T-helper 17 cell (primary cell): ENCODE measurements at places on chromosomes 7 and 10.

DNA sequence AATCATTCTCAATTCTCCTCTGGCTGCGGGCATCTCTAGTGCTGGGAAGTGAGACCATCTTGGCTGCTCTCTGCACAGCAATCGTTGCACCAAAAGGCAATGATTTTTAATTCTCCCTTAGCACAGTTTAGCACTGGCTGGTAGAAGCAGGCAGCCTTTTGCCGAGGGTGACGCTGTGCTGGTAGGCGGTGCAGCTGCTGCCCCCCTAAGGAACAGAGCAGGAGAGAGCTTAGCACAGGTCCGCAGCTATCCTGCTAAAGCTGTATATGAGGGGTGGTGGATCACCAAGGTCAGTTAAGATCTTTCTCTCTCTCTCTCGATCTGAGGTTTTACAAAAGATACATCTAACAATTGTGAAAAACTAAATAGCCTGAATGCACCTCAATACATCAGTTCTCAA is 390.1 kb downstream of the GATA3 start:
- no peak for DNase-seq

DNA sequence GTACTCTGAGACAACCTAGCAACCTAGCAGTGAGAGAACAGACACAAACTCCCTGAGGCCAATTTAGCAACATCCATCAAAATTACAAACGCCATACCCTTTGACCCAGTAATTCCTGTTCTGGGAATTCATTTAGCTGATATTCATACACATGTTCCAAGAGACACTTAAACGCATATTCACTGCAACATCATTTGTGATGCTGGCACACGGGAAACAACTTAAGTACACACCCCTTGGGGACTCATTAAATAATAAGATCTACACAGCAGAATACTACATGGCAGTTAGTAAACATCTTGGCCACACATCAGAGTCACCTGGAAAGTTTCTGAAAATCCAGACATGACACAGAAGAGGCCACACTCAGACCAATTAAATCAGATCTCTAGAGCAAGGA is 17.6 kb downstream of the NUDCD3 start:
- no peak for DNase-seq

DNA sequence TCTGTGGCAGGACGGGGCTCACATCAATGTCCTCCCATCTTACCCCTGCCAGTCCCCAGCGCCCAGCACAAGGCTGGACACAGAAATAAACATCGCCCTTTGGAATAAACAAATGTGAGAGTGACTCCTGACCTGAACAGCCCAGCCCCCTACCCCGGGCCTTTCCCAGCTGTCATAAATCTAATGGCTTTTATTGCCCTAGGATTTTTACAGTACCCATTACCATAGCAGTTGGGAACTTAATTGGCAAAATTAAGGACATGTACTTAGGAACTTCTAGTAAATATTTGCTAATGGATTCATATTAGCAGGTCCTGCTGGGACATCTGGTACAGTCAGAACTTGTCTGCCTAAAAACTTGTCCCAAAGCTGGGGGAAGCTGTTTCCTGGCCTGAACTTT is 76.6 kb downstream of the GLRX3 start:
- DNase-seq, result no peak

GRCh38 chr7:116384936-116385635 is 114.5 kb upstream of the CAV2 start:
- no peak for DNase-seq

DNA sequence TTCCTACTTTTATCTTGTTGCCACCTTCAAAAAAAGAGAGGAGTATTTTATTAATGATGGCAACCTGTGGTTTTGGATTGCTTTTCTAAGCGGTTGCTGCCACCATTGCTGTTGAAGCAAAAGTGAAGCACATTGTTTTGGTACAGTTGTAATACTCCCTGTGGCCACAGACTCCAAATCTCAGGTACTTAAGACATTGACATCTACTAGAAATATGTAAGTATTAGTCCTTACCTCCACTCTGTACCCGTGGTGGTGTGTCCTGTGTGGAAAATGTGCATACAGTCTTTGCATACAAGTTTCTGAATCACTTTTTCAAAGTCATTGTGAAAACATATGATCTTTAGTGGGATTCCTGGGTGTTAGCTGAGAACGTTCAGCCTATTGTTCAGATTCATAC is 85.7 kb downstream of the ANLN start:
- no peak for DNase-seq

GRCh38 chr10:130816116-130816901 is 495.2 kb downstream of the TCERG1L start:
- no peak for DNase-seq

GRCh38 chr7:36084485-36085091 is 68.5 kb upstream of the EEPD1 start:
- DNase-seq, result no peak

DNA sequence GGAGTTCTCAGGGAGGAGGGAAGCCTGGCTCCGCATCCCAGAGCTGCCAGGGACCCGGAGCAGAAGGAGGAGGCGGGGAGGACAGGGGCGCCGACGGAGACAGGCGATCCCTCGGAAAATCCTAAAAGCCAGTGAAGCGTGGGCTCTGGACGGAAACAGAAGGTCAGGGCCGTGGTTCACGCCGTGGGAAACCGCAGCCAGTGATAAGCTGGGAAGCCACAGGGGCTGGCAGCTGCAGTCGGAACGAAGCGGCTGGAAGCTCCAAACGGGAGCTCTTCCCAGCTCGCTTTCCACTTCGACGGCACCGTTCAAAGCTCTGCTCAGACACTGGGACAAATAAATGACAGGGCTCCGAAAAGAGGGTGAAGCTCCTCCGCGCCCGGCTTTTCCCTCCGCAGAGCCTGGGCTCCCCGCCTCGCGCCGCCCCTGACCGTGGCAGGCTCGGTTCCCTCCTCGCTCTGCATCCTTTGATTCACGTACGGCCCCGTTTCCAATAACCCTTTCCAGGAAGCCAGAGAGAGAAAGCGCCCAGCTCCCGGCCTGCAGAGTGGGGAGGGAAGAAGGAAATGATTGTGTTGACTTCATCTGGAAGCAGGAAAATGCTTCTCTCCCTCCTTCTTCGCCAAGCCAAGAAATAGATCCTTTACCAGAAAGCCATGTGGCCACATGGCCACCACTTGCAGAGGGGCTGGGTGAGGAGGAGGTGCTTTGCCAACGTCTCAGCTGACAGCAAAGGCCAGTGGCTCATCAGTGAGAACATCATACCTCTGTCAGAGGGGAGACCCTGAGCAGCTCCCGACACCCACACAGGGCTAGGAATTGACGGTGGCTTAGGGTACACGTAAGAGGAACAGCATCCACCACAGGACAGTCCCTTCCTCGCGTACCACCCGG is 57.4 kb downstream of the ADRB1 start:
- no peak for DNase-seq

- no peak for DNase-seq
Measured at GRCh38 chr7:124254396-124254795, 221.5 kb upstream of the TMEM229A start.

- no peak for DNase-seq
Measured at GRCh38 chr7:157682946-157683746, 346.3 kb downstream of the DNAJB6 start.

GRCh38 chr10:71429304-71429703 is 32.6 kb downstream of the CDH23 start:
- DNase-seq, result no peak

- no peak for DNase-seq
Measured at GRCh38 chr10:30782537-30783461, 153.2 kb upstream of the LYZL2 start.

DNA sequence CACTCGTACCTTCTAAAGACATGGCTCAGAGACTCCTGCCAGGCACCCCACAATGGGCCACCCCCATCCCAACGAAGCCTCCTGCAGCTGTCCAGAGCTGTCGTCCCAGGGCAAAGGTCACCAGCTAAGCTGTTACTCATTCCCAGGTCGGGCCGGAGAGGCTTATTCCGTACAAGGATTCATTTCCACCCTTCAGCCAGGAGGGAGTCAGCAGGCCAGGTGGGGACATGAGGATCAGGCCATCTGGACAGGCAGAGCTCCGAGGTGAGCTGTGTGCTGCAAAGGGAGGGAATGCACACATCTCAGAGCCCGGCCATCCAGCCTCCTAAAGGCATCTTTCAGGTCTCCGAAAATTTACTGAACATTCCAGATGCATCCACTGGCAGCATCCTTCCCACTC is 63.9 kb upstream of the NANOS1 start:
- DNase-seq, result no peak

- DNase-seq, result no peak
Measured at GRCh38 chr7:140122965-140123364, 53.8 kb downstream of the KDM7A start.

- no peak for DNase-seq
Measured at GRCh38 chr7:151254316-151254715, 5.8 kb upstream of the SMARCD3 start.

- DNase-seq, result no peak
Measured at GRCh38 chr7:134691546-134692343, 45.1 kb downstream of the BPGM start.

- DNase-seq, result no peak
Measured at GRCh38 chr7:72408966-72409637, 3.0 kb downstream of the CALN1 start.

- DNase-seq, result no peak
Measured at GRCh38 chr10:82543631-82544030, 668.6 kb downstream of the NRG3 start.

GRCh38 chr10:69665474-69666320 is 35.6 kb downstream of the FAM241B start:
- no peak for DNase-seq

GRCh38 chr10:104293011-104293410 is 24.0 kb downstream of the GSTO2 start:
- DNase-seq, result no peak

DNA sequence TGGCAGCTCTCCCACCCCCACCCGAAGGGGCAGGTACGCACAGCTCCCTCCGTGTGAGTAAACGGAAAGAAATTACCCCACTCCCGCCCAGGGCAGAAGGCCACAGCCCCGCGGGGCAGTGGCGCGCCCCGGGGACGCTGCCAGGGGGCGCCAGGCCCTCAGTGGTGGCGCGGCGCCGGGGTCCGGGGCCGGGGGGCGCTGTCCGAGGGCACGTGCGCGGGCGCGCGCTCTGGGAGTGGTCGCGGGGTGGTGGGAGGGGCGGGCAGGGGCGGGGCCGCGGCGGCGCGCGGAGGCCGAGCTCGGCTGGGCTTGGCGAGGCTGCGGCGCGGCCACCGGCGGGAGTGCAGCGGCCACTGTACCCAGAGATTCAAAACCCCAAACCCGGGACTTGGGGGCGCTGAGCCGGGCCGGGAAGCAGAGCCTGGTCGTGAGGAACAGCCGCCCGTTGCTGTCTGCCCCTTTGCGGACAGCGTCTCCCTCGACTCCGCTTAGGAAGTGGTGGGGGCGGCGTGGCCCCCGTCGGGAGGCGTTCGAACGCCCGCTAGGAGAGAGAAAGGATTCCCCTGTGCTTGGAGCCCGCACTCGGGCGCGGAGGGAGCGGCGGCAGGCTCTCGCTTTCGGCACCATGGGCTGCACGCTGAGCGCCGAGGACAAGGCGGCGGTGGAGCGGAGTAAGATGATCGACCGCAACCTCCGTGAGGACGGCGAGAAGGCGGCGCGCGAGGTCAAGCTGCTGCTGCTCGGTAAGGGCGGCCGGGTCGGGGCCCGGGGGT is at the start of gene GNAI1:
GNAI1 (plus strand) TSS at position 296 of the 773 bp plus-strand sequence; CDS start at position 626, 330 bp downstream.
- no peak for DNase-seq

GRCh38 chr7:12738665-12739064 is 51.2 kb downstream of the ARL4A start:
- no peak for DNase-seq

DNA sequence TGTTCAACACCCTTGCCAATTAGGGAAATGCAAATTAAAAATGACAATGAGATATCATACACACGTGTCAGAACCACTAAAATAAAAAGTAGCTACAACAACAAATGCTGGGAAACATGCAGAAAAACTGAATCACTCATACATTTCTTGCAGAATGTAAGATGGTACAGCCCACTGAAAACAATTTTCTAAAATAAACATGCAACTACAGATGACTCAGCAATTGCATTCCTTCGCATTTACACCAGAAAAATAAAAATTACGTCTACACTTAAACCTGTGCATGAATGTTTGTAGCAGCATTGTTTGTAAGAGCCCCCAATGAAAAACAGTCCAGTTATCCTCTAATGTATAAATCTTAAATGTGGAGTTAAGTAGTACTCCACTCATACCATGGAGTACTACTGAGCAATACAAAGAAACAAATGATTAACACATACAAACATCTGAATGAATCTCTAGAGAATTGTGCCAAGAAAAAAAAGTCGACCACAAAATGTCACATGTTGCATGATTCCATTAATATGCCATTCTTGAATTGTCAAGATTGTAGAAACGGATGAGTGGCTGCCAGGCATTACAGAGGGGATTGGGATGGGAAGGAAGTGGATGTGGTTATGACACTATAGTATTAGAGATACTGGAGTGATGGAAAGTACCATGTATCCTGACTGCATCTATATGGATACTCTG is 134.6 kb upstream of the NPSR1 start:
- no peak for DNase-seq

DNA sequence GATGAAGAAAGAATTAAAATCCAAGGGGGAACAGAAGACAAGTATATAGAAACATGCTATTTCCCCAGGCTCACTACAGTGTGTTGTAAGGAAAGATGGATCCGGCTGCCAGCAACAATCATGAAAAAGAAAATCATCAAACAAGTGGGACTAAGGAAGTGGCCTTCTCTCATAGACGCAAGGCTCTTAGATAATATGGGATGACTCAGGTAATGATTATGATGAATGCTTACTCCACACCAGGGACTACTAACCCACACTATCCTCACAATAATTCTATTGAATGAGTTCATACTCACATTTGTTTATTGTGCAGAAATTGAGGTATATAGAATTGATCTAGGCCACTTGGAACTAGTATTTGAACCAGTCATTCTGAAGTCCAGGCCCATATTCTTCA is 111.2 kb upstream of the BET1 start:
- DNase-seq, result no peak

DNA sequence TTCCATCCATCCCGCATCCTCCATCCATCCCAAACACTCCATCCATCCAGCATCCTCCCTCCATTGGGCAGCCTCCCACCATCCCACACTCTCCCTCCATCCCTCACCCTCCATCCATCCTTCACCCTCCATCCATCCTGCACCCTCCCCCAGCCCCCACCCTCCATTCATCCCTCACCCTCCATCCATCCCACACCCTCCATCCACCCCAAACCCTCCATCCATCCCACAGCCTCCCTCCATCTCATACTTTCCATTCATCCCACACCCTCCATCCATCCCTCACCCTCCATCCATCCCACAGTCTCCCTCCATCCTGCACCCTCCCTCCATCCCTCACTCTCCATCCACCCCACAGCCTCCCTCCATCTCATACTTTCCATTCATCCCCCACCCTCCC is 60.4 kb downstream of the FOXI2 start:
- DNase-seq, result no peak

GRCh38 chr10:62814756-62815380 is 1.3 kb downstream of the EGR2 start:
- no peak for DNase-seq
